Epithelial cell of prostate (primary cell): ENCODE measurements at places on chromosomes 2 and 18.

DNA sequence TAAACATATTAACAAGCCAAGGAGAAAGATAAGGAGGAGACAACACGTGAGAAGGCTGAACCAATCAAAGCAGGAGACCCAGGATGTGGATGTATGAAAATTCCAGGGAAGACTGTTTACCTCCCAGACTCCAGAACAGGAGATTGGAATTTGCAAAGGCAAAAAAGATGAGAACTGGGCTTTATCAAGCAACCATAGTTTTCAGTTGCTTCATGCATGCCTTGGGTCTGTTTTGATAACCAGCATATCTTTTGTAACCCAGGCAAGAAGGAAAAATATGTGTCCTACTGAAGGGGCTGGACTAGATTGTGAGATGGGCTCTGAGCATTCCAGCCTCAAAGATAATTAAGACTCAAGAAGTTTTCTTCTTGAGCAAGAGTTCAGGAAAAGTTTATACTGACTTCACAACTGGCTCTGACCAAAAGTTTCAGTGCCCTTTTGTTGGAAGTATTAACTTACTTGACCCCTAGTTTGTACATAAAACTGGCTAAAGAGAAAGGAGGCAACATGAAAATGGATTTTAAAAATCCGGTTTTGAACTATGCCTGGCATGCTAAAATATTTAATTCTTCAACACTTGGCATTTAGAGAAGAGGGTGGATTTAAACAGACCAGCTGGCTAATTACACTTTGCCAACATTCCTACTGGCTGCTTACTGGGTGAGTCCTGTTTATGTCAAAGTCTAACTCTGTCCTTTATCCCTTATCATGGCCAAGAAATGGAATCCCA, 79.3 kb upstream of the CD28 start:
- DNase-seq: no peak

GRCh38 chr2:206718296-206718695, at the start of gene DYTN:
Gene DYTN, minus strand, starts transcription at chr2:206718396. Its CDS starts 117 bp downstream, at chr2:206718279.
- no peak for DNase-seq

DNA sequence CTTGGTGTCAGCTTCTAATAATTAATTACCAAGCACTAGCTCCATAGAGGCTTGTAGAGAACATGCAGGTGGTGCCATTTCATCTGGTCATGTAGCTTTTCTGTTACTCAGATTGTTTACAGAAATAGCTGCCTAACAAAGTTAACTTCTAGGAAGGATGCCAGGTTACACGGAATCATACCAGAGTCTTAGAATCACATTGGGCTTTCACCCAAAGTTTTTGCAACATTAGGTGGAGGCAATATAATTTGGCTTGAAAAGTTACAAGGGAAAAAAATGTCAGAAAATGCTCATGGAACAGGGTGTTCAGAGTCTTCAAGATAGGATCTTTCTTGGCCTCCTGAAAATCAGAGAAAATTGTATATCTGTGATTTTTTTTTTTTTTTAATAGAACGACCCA, 135.6 kb downstream of the ARHGAP15 start:
- no peak for DNase-seq

GRCh38 chr2:190031969-190032618, 30.4 kb downstream of the MSTN start:
- no peak for DNase-seq

- DNase-seq: peak; percentile 41
Observed at GRCh38 chr2:109239720-109240119, 110.7 kb downstream of the SH3RF3 start.

GRCh38 chr2:147030966-147031720, 813.7 kb upstream of the ACVR2A start:
- DNase-seq: no peak

GRCh38 chr2:85053802-85054201, 79.4 kb upstream of the TCF7L1 start:
- DNase-seq: peak; percentile 55

DNA sequence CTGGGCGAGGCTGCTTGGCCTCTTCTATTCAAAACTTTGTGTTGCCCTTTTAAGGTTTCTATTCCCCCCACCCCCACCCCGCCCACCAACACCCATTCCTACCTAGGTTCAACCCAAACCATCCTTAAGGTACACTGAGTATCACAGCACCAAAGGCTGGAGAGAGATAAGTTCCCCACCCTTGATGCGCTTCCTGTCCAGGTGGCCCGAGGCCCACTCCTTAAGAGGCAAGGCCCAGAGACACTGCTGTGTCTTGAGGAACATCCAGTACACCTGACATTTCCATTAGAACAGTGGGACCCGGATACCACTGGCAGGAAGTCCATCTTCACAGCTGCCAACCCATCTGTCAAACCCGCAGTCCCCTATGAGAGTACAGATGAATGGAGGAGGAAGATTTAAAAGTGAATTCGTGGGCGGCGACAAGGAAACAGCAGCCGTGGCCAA, 277 bp upstream of the INPP1 start:
- no peak for DNase-seq

DNA sequence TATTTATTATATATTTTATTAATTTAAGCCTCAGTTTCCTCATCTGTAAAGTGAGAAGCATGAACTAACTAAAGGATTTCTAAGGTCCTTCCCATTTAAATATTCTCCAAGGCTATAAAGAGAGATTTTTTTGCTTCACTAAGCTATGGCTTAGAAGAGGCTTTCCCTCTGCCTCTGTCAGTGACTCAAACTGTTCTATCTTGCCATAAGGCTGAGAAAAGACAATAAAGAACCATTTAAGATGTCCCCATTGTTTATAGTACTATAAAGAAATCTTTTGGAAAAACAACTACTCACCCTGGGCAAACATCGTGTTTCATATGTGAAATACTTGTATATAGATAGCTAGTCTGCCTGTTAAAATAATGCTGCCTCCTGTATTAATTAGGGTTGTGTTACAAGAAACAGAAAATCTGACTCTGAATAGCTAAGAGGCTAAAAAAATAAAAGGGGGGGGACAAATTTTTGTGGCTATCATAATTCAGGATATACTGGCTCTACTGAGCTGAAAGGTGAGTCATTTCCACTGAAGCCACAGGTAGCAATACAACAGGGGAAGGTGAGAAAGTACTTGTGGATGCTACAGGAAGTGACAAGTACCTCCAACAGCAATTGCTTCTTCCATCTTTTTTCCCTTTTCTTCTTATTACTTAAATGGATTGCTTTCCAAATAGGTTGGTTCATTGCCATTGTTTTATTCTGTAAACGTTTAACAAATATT, 25.4 kb downstream of the EPHA4 start:
- DNase-seq: peak; percentile 72

- no peak for DNase-seq
Observed at GRCh38 chr2:232609607-232610006, 23.8 kb upstream of the EFHD1 start.

GRCh38 chr18:11148680-11149440, 509 bp downstream of the PIEZO2 start:
- no peak for DNase-seq

GRCh38 chr18:11927497-11927896, 19.4 kb upstream of the MPPE1 start:
- DNase-seq: no peak

DNA sequence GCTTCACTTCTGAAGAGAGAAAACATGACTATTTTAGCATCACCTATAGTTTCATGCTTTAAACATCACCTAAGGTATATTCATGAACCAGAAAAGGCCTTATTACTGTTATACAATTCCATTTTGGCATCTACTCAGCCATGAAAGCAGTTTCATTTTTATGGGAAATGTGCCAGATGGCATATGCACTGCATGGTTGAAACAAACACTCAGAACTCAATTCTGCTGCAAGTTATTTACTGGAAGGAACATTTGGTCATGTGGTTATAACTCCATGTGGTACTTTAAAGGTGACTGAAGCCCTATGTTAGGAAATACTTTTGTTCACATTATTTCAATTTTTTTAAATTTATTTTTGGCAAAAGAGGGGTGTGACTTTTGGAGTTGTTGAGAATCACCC, 287.5 kb upstream of the CRIM1 start:
- no peak for DNase-seq

DNA sequence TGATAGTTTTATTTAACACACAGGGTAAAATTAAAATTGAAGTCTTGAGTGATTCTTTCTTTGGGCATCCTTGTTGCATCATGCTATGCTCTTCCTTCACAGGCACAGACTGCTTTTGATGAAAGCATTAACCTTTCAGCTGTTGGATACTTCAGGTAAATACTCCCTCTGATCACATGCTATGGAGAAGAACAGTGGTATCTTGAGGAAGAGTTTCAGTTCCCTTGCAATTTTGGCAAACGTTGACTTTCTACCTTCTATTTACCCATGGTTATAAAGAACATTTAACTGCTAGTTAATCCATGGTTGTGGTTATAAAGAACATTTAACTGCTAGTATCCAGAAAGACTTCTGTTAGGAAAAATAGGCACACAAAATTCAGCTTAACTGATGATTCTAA, 75.7 kb downstream of the AOX1 start:
- DNase-seq: no peak

DNA sequence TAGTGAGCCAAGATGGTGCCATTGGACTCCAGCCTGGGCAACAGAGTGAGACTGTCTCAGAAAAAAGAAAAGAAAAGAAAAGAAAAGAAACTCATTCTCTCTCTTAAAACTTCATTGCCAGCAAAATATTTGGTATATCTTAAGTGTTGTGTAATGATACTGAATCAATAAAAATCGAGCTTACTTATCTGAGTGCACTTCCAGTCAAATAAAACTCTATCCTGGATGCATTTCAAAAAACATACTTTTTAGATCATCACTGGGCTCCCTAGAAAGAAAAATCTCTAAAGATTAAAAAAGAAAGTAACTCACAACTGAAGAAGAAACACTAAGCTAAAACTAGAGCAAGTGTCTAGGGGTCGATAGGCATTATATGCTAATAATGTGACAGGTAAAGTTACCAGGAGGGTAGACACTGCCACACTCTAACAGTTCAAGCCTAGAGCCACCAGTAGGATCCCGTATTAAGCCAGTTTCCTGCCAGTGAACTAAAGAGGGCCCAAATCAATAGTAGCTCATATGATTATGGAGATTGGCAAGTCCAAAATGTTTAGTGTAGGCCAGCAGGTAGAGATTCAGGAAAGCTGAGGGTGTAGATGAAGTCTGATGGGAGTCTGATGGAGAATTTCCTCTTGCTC, 242.1 kb upstream of the CYRIA start:
- DNase-seq: no peak

- DNase-seq: no peak
Observed at GRCh38 chr2:42566837-42567321, 1.6 kb upstream of the MTA3 start.

- DNase-seq: no peak
Observed at GRCh38 chr2:64852771-64853241, 136.4 kb upstream of the SLC1A4 start.

- DNase-seq: no peak
Observed at GRCh38 chr2:196473617-196474016, 165.9 kb upstream of the CCDC150 start.
